Renal cortical epithelial cell (primary cell): ENCODE measurements at places on chromosomes 2 and 18. TPM values are rescaled to one million over a fixed set of nuclear protein-coding genes. Genes with fewer than 3 reads are reported as not detected.

GRCh38 chr2:9472511-9472910 lies 1.8 kb upstream of the IAH1 start:
- no peak for DNase-seq

Gene TRIB2
- 6.8 and 9.9 TPM in 2 replicates for total RNA-seq

Gene SKA1
- total RNA-seq = 0.20 and 7.8 TPM in 2 replicates

Gene ARMC9
- total RNA-seq = 27.1 and 67.8 TPM in 2 replicates

GRCh38 chr2:631741-632140 lies 45.5 kb downstream of the TMEM18 start:
- no peak for DNase-seq

GRCh38 chr18:27585602-27586173 lies 400.6 kb upstream of the CHST9 start:
- peak; percentile 65 for DNase-seq

DNA sequence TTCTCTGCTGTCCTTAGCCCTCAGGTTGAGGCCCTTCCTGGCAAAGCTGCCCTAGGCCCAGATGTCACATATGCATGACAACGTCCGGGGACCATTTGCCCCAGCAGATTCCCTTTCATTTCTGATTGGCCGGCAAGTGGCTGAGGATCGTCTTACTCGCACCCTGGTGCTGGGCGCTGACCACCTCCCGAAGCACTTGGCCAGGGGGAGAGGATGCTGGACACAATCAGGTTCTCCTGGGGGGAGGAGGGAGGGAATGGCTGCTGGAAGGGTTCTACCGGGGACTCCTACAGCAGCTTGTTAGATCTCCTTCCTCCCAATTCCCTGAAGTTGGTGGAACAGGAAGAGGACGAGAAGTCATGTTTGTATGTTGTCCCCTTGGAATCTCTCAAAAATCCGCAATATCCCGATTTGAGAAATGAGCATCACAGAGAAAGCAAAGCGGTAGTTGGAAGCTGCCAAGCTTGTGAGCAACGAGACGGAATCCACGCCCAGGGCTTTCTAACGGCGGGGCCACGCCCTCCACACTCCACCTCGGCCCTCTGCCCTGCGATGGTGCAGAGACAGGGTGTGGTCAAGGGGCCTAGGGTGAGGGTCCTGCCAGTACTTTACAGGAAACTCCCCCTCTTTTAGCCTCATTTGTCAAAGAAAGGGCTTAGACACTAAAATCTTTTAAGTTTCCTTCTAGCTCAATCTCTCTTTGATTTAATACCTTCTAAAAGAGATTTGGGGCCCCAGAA lies 61.8 kb upstream of the YWHAQ start:
- no peak for DNase-seq

- no peak for DNase-seq
These were observed 133.9 kb downstream of the GFPT1 start for GRCh38 chr2:69253112-69253511.

Gene CCDC74A
- 1.6 and 9.1 TPM in 2 replicates for total RNA-seq

- DNase-seq = no peak
These were observed 115.7 kb upstream of the COPS8 start for GRCh38 chr2:236969767-236970655.
